ENCODE measurements at places on chromosomes 11 and 22. TPM values are rescaled to one million over a fixed set of nuclear protein-coding genes. Genes with fewer than 3 reads are reported as not detected.

DNA sequence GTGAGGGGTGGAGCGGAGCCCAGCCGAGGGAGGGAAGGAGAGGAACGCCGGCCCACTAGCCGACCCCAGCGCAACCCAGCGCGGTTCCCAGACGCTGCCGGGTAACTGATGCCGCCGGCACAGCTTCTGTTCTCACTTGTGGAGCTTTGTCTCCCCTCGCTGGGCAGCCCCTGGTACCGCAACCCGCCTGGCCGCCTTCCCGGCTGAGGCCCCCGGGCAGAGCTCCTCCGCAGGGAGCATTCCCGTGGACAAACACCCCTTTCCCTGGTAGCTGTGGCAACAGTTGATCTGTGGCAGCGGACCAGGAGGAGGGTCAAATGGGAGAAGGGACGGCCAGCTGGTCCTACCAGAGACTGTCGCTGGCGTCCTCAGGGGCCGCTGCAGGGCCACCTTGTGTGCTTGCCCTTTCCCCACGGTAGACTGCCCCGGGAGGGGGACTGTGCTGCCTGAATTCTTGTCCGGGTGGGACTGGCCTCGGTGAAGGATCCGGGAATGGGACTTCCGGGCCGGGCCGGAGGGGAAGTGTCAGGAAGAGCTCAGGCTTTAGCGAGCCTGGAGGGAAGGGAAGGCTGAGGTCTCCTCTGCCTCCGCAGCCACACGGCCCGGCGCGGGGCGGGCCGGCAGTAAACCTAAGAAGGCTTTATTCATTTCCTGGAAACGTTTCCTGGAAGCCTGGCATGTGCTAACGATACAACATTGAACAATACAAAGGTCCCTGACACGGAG, 468.0 kb downstream of the OPCML start:
- DNase-seq = peak; percentile 90

KRTAP5-8 gene
- polyA plus RNA-seq = not detected

GRCh38 chr22:42959576-42960509, 55.1 kb downstream of the PACSIN2 start:
- DNase-seq = peak; percentile 74

SPON1 gene
- polyA plus RNA-seq = 22.3 TPM

CARD18 gene
- polyA plus RNA-seq = not detected

DNA sequence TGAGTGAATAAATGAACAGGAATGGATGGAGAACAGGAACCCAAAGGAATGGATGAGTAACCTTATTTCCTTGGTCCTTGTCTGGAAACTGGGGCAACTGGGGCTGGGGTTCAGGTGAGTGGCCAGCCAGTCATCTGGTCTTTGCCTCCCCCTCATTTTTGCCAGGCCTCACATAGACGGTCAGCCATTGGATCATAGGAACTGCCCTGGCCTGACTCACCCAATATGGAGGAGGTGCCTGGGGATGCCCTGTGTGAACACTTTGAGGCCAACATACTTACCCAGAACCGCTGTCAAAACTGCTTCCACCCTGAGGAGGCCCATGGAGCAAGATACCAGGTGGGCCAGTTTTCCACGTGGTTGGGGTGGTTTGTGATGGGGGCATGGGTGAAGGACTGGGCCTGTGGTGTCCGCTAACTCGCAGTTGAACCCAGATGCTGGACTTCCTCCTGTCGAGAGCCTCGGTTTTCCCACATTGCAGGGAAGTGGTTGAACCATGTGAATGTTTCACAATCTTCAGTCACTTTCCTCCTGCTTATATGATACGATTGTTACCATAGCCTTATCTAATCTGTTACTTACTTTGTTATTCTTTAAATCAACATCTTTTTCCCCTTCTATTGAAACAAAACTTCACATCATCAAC, 4.4 kb downstream of the TRIOBP start:
- DNase-seq = no peak

DNA sequence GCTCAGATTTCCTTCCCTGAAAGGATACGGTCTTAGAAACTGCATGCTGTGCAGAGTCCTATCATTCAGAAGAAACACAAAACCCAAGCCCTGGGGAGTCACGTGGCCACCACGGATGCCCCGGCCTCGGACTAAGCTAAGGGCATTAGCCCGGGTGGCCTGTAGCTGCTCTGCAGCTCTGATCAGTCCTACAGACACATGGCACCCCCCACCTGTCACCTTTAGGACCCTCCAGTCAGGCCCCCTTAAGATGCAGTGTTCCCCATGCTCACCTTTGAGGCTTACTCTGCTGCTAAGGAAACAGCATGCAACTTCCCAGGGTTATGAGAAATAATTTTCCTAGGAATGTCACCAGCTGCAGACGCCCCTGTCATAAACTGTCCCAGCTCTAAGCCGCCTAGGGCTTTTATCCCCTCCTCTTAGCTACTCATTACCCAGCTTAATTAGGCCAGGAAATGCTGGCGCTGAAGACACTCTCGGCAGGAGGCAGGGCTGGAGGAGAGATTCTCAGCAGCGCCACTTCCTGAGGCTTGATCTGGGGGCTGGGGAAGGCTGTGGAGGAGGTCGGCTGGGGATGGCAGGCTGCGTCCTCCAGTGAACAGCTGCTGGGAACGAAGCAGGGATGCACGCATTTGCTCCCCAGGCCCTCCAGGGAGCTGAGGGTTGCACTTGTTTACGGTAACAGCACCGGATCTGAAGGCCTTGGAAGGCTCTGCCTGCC, 47.2 kb upstream of the ADA2 start:
- DNase-seq = peak; percentile 67

- no peak for DNase-seq
Measured at GRCh38 chr11:42840176-42840829, 471.5 kb upstream of the API5 start.

DNA sequence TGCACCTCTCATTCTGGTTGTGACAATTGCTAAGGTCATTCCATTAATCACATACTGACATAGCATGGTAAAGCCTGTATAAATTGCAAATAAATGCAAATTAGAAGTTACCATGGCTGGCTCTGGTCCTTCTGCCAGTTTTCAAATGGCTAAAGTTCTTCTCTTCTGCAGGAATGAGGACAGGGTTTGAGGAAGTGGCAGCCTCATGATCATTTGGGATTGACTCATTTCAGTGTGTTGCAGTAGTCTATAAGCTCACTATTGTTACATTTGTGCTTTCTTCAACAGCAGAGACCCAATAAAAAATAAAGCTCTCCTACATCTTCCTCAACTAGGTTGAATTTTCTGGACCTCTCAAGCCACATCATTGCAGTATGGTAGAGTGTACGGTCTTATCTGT, 60.3 kb downstream of the NECTIN1 start:
- DNase-seq = no peak

DNA sequence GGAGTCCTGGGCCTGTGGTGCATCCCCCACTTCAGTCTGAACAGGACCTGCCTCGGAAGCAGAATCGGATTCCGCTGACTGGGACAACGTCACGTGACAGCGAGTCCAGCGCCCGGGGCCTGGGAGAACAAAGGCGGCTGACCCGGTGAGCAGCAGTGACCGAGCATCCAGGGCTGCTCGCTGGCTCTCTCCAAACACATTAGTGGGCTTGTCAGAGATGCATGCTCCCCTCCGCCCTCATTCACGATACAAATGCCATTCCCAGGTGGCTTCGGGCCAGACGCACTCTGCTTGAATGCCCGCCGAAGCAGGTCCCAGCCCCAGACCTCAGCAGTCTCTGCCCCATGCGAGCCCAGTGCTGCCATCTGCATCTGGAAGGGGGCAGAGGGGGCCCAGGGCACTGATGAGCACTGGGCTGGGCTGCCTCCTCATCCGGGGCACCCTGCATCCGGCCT, 91.0 kb downstream of the WNT7B start:
- no peak for DNase-seq

DNA sequence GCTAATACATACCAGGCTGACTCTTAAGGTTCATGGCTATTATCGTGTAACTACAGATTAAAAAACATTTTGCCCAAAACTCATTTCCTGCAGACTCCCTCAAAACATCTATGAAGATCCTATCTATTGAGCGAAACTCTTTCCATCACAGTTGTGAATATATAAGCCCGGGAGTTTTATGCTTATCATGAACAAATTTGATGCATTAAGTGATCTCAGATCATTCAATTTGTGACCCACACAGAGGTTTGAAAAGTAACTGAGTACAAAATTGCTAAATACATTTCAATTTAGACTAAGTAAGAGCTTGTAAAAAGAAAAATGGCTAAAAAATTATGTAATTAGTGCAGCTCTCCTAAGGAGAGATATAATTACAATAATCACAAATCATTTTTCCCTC, 1228.8 kb upstream of the TENM4 start:
- DNase-seq = no peak

DNA sequence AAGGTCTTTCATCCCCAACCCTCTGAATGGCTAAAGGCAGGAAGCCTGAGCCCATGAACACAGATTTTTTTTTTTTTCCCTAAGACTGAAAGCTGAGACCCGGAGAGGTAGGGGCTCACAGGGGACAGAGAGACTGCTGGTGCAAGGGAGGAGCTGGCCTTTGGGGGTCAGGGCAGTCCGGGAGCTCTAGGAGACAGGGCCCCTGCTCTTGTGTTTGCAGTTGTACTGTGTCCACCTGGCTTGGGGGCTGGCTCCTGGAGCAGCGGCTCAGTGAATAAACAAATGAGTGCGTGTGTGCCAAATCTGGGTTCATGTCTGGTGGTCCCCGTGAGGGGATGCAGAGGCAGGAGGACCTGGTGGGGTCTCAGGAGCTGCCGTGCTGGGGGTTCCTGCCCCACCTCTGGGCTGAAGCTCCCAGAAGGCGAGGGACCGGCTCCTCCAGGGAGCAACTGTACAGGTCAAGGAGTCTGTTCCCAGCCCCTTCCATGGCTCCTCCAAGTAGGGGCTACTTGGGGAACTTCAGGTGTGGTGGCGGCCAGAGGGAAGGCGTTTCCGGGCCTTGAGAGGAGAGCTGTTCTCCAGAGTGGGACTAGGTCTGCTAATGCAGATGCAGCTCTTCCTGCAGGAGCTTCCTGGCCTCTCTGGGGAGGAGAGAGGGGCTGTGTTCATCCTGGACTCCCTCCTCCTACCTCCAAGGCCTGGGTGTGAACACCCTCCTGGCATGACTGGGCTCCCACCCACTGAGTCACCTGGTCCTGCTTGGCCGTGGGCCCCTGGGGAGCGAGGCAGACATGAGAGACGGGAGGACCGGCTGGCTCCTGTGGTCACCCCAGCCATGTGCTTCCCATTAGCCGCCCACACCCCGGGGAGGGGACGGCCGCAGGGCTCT, 57.6 kb downstream of the FBXO7 start:
- peak; percentile 95 for DNase-seq

DNA sequence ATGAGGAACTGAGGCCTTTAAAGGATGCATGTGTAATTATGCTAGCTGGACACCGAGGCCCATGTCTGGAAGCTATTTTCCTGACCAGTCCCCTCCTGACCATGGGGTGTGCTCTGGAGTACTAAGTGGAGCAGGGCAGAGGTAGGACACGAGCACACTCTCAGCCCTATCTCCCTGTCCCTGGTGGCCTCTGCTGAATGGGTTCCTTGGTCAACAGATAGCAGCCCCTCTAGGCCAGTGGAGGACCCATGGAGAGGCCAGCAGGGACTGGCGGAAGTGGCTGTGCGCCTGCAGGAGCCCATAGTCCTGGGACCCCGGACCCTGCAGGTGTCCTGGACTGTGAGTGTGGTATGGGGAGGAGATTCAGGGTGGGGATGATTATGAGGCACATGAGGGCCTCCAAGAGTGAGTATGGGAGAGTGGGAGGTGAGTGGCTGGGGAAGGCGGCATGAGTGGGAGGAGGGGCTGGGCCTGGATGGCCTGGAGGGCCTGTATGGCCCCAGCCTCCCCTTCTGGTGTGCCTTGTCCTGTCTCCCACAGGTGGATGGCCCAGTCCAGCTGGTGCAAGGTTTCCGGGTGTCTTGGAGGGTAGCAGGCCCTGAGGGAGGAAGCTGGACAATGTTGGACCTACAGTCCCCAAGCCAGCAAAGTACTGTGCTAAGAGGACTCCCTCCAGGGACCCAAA, 9.5 kb downstream of the ROBO3 start:
- no peak for DNase-seq

- no peak for DNase-seq
Measured at GRCh38 chr11:129536338-129536737, 160.7 kb downstream of the BARX2 start.

CENATAC gene
- 19.8 TPM for polyA plus RNA-seq

DNA sequence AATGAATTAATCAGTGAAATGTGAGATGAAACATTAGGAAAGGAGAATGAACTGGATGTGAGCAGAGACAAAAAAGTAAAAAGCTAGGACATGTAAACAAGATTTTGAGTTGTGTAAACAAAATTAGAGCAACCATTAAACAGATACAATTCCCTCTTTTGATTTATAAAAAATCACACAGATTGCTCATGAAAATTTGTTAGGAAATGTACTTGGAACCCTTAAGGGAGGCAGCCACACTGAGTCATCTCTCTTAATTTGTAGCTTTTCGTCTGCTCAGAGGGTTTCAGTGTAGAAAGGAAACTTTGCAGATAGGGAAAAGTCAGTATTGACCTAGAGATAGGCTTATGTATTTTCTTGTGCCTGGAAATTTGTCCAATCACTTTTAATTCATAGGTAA, 49.6 kb upstream of the ME3 start:
- DNase-seq = no peak

- DNase-seq = no peak
Measured at GRCh38 chr11:85628771-85629341, 463 bp downstream of the TMEM126B start.

GRCh38 chr11:69293087-69293486, 868 bp upstream of the MYEOV start:
- DNase-seq = no peak
